ENCODE measurements at places on chromosomes 13 and 19.

- DNase-seq, result no peak
Observed at GRCh38 chr19:53388168-53388567, 6.8 kb upstream of the ZNF765 start.

- DNase-seq, result no peak
Observed at GRCh38 chr19:10921910-10922637, 6.4 kb downstream of the YIPF2 start.

- peak; percentile 79 for DNase-seq
Observed at GRCh38 chr19:16070366-16070990, 5.8 kb upstream of the TPM4 start.

DNA sequence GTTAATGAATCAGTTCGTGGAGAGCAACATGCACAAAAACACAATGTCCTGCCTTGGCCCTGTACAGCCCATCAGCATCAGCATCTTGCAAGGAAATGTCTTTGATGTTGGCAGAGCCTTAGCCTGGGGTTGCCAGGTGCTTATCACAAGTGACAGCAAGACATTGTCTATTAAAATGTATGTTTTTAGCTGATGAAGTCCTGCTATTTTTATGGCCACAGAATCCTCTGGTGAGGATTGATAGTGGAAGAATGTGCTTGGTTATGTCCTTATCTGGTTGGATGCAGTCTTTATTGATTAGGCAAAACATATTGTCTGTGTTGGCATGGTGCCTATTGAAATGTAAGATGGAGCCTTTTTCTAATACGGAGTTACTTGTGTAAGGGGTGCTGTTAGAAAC lies 1427.0 kb upstream of the MIR17HG start:
- no peak for DNase-seq

DNA sequence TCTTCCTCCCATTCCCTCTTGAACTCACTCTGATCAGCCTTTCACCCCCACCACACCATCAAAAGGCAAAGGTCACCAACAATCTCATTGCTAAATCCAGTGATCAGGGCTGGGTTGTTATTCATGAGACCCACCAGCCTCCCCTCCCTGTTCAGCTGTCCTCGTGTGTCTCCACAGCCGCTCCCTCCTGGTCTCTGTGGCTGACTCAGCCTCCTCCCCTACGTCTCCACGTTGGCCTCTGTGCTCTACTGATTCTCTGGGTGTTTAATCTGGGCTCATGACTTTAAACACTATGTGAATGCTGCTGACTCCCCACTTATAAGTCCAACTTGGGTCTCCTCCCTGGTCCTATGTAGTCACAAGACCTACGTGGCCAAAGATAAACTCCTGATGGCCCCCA lies 38.9 kb downstream of the PARP4 start:
- DNase-seq, result no peak

DNA sequence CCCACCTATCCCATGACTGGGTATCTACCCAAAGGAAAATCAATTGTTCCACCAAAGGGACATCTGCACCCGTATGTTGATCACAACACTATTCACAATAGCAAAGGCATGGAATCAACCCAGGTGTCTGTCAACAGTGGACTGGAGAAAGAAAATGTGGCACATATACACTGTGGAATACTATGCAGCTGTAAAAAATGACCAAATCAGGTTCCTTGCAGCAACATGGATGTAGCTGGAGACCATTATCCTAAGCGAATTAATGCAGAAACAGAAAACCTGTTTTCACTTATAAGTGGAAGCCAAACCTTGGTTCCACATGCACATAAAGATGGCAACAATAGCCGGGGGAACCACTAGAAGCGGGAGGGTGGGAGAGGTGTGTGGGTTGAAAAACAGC lies 228.6 kb downstream of the UQCRFS1 start:
- no peak for DNase-seq

DNA sequence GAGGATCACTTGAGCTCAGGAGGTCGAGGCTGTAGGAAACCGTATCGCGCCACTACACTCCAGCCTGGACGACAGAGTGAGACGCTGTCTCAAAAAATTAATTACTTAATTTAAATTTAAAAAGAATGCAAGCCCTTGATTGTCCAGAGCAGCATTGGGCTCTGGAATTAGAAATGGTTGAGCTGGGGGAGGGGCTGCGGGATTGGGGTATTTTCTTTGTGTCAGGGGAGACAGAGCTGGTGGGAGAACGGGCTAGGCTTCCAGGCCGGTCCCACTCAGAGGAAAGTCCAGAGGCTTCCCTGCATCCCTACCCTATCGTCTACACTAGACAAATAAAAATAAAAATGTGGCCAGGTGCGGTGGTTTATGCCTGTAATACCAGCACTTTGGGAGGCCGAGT lies 2.2 kb upstream of the RAB3A start:
- no peak for DNase-seq

DNA sequence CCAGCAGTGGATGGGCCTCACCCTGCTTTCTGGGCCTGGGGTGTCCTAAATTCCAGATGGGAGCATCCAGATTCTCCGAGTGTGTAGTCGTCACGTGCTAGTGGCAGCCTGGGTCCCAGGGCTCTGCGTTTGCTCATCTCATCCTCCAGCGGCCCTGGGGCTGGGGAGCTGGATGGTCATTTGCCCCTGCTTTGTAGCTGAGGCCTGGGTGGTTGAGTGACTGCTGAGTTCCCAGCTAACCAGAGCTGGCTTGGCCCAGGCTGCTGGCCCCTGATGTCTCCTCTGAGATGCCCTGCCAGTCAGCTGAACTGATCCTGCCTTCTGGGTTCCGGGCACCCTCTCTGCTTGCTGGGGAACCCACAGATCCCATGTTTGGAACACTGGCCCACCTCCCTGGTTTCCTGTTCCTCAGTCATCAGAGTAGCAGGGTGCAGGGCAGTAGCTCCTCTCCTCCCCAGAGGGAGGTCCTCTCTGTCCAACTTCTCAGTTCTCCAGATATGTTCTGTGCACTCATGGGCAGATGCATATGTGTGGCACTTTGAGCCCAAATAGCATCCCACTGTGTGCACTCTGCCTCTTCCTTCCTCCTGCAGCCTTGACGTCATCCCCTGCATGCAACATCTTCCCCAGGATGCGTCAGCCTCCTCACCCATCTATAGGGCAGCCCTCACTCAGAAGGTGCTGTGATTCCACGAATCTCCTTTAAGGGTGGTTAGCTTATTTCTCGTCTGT lies 22.4 kb upstream of the CRTC1 start:
- DNase-seq, result no peak

DNA sequence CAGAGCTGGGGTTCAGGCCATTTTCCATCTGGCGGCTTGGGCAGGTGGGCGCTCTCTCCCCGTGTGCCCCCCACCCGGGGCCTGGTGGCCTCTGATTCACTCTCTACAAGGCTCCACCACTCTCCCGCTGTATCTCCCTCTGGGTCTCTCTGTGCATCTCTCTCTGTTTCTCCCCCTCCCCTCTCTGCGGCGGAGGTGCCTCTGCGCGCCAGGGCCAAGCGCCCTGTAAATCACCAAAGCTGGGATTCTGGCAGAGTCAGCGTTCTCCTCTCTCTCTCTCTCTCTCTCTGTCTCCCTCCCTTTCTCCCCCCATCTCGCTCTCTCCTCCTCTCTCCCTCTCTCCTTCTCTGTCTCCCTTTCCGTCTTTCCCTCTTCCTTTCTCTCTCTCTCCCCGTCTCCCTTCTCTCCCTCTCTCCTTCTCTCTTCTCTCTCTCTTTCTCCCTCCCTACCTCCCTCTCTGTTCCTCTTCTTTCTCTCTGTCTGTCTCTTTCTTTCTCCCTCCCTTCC lies 3.9 kb downstream of the NFIC start:
- no peak for DNase-seq

DNA sequence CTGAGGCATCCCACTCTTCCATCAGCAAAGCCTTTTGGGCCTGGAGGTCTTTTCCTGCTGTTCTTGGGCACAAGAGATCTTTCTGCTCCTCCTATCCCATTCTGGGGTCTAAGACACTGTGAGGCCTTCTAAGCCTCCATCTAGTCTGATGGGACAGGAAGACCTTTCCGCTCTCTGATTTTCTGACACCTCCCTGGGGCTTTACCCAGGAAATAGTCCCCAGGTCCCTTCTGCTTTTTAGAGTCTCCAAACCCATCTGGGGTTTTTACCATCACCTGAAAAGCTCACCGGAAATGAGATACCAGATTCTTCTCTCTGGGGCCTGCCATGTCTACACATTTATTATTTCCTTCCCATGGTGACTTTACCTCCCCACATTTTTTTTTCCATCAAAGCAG lies 21.1 kb downstream of the CLEC17A start:
- no peak for DNase-seq
